Osteoblast (primary cell): ENCODE measurements at places on chromosomes 2 and 18. TPM values are rescaled to one million over a fixed set of nuclear protein-coding genes. Genes with fewer than 3 reads are reported as not detected.

GRCh38 chr2:3121601-3122000 is 256.0 kb downstream of the EIPR1 start:
- no peak overlapping the region for H3K27ac ChIP-seq
- no peaks in the 10 kb centered on the region for H3K4me1 ChIP-seq
- DNase-seq, result no peak
- H3K4me3 ChIP-seq, result no peak overlapping the region
- H3K27me3 ChIP-seq, result no peaks in the 10 kb centered on the region
- no peaks in the 10 kb centered on the region for H3K36me3 ChIP-seq

- DNase-seq, result no peak
- H3K4me1 ChIP-seq, result no peaks in the 10 kb centered on the region
- no peak overlapping the region for H3K4me3 ChIP-seq
- no peaks in the 10 kb centered on the region for H3K36me3 ChIP-seq
- no peaks in the 10 kb centered on the region for H3K27me3 ChIP-seq
Measured at GRCh38 chr2:181231151-181231550, 226.0 kb upstream of the ITGA4 start.

GRCh38 chr2:44807201-44808025 is 134.1 kb upstream of the SIX3 start:
- H3K4me3 ChIP-seq, result no peak overlapping the region
- no peaks in the 10 kb centered on the region for H3K36me3 ChIP-seq
- H3K27me3 ChIP-seq, result peaks cover 83% of the 10 kb centered on the region
- DNase-seq, result no peak
- no peak overlapping the region for H3K27ac ChIP-seq

GRCh38 chr2:109188898-109189297 is 59.9 kb downstream of the SH3RF3 start:
- DNase-seq, result no peak
- no peak overlapping the region for H3K4me3 ChIP-seq
- no peaks in the 10 kb centered on the region for H3K27me3 ChIP-seq
- H3K36me3 ChIP-seq, result no peaks in the 10 kb centered on the region

GRCh38 chr2:65608466-65608865 is 176.1 kb upstream of the SPRED2 start:
- DNase-seq, result no peak
- H3K36me3 ChIP-seq, result no peaks in the 10 kb centered on the region
- no peaks in the 10 kb centered on the region for H3K4me1 ChIP-seq
- H3K27me3 ChIP-seq, result peaks cover 18% of the 10 kb centered on the region

DNA sequence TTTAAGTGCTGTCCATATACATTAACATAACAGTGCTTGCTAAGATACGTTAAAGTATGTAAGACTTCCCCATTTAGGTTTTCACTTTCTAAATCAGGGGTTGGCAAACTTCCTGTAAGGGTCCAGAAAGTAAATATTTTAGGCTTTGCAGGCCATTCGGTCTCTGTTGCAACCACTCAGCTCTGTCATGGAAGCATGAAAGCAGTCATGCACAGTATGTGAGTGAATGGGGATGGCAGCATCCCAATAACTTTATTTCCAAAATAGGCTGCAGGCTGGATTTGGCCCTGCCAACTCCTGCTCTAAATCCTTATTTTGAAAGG is 128.7 kb downstream of the PLA2R1 start:
- no peak overlapping the region for H3K27ac ChIP-seq
- H3K4me1 ChIP-seq, result no peaks in the 10 kb centered on the region
- H3K36me3 ChIP-seq, result no peaks in the 10 kb centered on the region
- H3K4me3 ChIP-seq, result no peak overlapping the region
- no peaks in the 10 kb centered on the region for H3K27me3 ChIP-seq
- no peak for DNase-seq

- no peaks in the 10 kb centered on the region for H3K4me1 ChIP-seq
- H3K27ac ChIP-seq, result no peak overlapping the region
- no peaks in the 10 kb centered on the region for H3K27me3 ChIP-seq
- H3K36me3 ChIP-seq, result no peaks in the 10 kb centered on the region
Measured at GRCh38 chr2:132837769-132838168, 167.8 kb upstream of the LYPD1 start.

DNA sequence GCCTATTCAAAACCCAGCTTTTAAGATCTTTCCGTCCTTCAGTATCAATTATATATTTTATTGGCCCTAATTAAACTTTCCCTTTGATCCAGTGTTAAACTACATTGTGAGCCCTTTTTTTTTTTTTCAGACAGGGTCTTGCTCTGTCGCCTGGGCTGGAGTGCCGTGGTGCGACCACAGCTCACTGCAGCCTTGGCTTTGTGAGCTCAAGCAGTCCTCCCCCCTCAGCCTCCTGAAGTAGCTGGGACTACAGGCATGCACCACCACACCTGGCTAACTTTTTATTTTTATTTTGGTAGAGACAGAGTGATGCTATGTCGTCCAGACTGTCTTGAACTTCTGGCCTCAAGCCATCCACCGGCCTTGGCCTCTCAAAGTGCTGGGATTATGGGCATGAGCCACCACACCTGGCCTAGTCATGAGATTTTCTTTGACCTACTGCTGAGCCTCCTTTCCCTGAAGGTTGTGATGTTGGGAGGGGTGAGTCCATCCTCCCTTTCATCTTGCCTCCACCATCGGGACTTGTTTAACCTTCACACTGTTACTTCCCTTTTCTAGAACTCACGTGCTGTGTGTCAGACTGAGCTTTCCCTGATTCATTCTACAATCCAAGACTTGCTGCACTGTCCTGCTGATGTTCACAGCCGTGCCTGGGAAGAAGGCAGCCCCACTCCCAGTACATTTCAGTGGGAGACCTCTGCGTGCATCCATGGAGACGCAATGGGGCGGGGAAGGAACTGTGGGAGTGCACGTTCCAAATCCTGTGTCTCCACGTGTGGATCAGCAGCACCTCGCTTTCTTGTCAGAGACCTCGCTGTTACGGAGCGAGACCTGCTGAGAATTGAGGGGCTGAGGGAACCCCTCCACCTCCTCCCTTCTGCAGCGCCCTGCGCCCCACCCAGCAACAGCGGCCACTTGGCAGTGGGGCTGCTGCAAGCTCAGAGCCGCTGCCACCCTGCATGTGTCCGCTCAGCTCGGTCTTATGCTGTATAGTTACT is 10.8 kb downstream of the OXER1 start:
- H3K4me3 ChIP-seq, result no peak overlapping the region
- H3K27me3 ChIP-seq, result no peaks in the 10 kb centered on the region
- H3K4me1 ChIP-seq, result peaks cover 12% of the 10 kb centered on the region
- peak; percentile 22 for DNase-seq
- no peaks in the 10 kb centered on the region for H3K36me3 ChIP-seq

DNA sequence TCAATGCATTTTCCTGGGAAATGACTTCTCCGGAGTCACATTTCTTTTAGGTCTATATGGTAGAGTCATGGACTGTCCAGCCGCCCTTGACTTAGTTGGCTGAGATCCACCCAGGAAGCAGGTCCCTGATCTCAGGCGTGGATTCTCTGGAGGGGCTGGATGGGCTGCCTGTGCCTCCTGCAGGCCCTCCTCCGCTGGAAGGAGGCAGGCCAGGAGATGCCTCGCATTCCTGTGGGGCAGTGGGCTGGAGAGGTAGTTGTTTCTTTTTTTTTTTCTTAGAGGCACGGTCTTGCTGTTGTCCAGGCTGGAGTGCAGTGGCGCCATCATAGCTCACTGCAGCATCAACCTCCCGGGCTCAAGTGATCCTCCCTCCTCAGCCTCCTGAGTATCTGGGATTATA is 129.0 kb upstream of the MYCN start:
- H3K27ac ChIP-seq, result no peak overlapping the region
- H3K36me3 ChIP-seq, result no peaks in the 10 kb centered on the region
- no peaks in the 10 kb centered on the region for H3K27me3 ChIP-seq
- no peak for DNase-seq
- H3K4me1 ChIP-seq, result no peaks in the 10 kb centered on the region
- no peak overlapping the region for H3K4me3 ChIP-seq

GRCh38 chr2:128720080-128721022 is 401.7 kb upstream of the HS6ST1 start:
- H3K27me3 ChIP-seq, result no peaks in the 10 kb centered on the region
- no peaks in the 10 kb centered on the region for H3K4me1 ChIP-seq
- H3K27ac ChIP-seq, result no peak overlapping the region
- H3K36me3 ChIP-seq, result no peaks in the 10 kb centered on the region
- H3K4me3 ChIP-seq, result no peak overlapping the region
- no peak for DNase-seq

Gene KCNG2
- not detected in 2 replicates for total RNA-seq

DNA sequence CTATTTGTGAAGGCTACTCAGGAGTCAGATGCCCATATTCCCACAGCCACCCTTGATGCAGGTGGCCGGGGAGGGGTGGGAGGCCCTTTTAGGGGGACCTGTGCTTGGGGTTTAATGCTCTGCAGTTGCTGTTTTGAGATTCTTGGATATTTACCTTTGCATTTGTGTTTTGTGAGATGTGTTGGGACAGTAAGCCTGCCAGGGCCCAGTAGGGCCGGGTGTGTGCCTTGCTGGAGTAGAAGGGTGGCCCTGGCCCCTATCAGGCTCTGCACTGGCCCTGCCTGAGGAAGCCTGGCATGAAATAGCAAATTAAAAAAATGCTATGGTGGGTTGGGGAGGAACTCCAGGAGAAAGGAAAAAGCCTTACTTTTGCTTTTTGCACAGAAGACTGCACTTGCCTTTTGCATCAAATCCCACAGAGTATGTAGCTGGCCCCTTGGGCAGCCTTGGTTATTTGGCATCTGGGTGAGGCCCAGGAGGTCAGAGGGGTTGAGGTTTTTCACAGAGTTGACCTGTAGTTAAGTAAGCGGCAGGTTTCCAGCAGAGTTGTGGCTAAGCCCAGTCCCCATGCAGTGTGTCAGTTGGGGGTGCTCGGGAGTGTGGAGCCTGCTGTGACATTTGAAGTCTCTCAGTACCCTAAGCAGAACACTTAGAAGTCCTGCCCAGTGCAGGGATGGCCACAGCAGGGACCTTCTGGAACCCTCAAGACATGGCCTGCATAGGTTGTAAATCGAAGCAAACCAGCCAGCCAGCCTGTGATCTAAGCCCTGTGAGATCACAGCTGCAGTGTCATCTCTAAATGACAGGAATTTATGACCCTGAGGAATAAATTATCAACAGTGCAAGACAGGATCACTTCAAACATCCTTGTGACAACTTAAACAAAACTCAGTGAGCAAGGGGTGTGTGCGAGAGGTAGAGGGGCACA is 68.8 kb downstream of the SH3RF3 start:
- no peaks in the 10 kb centered on the region for H3K27me3 ChIP-seq
- H3K4me1 ChIP-seq, result no peaks in the 10 kb centered on the region
- no peak for DNase-seq

- no peak overlapping the region for H3K4me3 ChIP-seq
- H3K4me1 ChIP-seq, result peaks cover 8% of the 10 kb centered on the region
- H3K36me3 ChIP-seq, result no peaks in the 10 kb centered on the region
- no peak overlapping the region for H3K27ac ChIP-seq
- no peak for DNase-seq
Measured at GRCh38 chr2:234272069-234272850, 221.8 kb downstream of the SPP2 start.

- H3K4me1 ChIP-seq, result no peaks in the 10 kb centered on the region
- no peak overlapping the region for H3K27ac ChIP-seq
- H3K4me3 ChIP-seq, result no peak overlapping the region
- no peak for DNase-seq
- H3K36me3 ChIP-seq, result no peaks in the 10 kb centered on the region
- no peaks in the 10 kb centered on the region for H3K27me3 ChIP-seq
Measured at GRCh38 chr2:11080253-11081115, 74.8 kb upstream of the SLC66A3 start.

- no peak overlapping the region for H3K4me3 ChIP-seq
- H3K27me3 ChIP-seq, result no peaks in the 10 kb centered on the region
- no peak overlapping the region for H3K27ac ChIP-seq
- peaks cover 19% of the 10 kb centered on the region for H3K36me3 ChIP-seq
- no peak for DNase-seq
Measured at GRCh38 chr2:231319867-231320266, 75.6 kb upstream of the B3GNT7 start.

- peak; percentile 86 for DNase-seq
- H3K4me1 ChIP-seq, result peaks cover 9% of the 10 kb centered on the region
- peak overlapping the region; percentile 56 for H3K4me3 ChIP-seq
- no peaks in the 10 kb centered on the region for H3K36me3 ChIP-seq
- H3K27ac ChIP-seq, result no peak overlapping the region
Measured at GRCh38 chr2:64873472-64873924, 115.7 kb upstream of the SLC1A4 start.

GRCh38 chr2:115412501-115412900 is 970.1 kb downstream of the DPP10 start:
- no peak for DNase-seq
- no peaks in the 10 kb centered on the region for H3K27me3 ChIP-seq
- no peaks in the 10 kb centered on the region for H3K36me3 ChIP-seq
- H3K4me1 ChIP-seq, result no peaks in the 10 kb centered on the region
- no peak overlapping the region for H3K4me3 ChIP-seq

Gene TUBA4B
- total RNA-seq, result not detected in 2 replicates

DNA sequence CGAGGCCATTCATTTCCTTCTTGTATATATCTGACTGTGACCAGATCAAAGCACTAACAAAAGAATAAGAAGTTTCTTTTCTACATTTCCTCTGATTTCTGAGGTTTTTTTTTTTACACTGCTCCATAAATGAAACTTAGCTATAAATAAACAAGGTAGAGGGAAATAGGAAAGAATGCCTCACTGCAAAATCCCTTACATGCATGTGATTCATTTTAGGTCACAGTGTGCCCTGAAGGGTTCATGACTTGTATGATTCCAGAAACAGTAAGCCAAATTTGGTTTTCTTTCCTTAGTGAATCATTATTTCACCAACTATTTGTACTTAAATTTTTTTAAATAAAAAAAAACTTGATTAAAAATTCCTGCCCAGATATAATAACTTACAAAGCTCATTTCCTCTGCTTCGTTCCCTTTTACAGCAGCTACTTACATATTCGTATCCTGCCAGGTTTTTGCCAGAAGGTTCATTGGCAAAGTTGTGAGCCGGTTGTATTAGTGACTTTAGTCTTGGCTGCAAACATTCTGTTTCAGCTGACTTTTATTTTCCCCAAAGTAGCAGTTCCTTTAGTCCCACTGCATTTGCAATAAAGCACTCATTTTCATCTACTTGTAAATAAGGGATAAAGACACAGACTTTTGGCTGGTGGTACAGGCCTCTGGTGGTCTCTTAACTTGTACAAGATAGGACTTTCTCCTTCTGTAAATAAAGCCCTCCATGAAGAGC is 58.6 kb downstream of the LRP2 start:
- H3K36me3 ChIP-seq, result no peaks in the 10 kb centered on the region
- DNase-seq, result no peak
- no peaks in the 10 kb centered on the region for H3K27me3 ChIP-seq
- H3K27ac ChIP-seq, result no peak overlapping the region

Gene ABHD1
- under 0.01 TPM in 2 replicates for total RNA-seq

GRCh38 chr18:58975296-58975695 is 110.6 kb downstream of the ZNF532 start:
- peaks cover 14% of the 10 kb centered on the region for H3K36me3 ChIP-seq
- no peaks in the 10 kb centered on the region for H3K27me3 ChIP-seq
- no peak overlapping the region for H3K4me3 ChIP-seq
- no peak for DNase-seq
- H3K4me1 ChIP-seq, result no peaks in the 10 kb centered on the region

Gene TCF23
- total RNA-seq, result not detected in 2 replicates

DNA sequence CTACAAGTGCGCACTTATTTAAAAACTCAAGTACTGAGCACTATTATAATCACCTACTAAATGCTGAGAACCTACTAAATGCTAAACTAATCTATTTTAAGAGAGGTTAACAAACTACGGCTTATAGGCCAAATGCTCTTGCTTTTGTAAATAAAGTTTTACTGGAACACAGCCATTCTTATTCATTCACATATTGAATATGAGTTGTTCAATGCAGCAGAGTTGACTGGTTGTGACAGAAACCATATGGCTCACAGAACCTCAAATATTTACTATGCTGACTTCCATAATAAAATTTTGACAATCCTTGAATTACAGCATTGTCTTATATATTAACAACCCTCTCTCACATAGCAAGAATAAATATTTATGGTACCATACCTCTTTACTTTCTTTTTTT is 103.2 kb downstream of the ZNF521 start:
- H3K4me3 ChIP-seq, result no peak overlapping the region
- no peak for DNase-seq
- H3K27me3 ChIP-seq, result no peaks in the 10 kb centered on the region
- no peak overlapping the region for H3K27ac ChIP-seq
